Tibial artery (tissue), 4 donors: ENCODE measurements at places on chromosomes 13 and 19.

GRCh38 chr13:109840201-109840892 is 54.0 kb upstream of the IRS2 start:
- no peak for DNase-seq

DNA sequence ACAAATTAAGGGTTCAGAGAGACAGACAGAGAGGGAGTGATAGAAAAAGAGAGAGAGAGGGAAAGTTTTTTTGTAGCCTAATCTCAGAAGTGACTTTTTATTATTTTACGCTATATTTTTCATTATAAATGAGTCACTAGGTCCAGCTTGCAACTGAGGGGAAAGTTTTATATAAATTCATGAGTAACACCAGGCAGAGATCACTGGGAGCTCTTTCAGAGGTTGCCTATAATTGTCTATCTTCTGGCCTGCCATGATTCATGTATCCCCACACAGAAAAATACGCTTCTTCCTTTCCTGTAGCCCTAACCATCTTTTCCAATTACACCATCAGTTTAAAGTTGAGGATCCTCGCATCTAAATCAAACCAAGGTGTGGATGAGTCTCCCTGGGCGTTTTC is 467.9 kb downstream of the SLITRK1 start:
- DNase-seq, result no peak

DNA sequence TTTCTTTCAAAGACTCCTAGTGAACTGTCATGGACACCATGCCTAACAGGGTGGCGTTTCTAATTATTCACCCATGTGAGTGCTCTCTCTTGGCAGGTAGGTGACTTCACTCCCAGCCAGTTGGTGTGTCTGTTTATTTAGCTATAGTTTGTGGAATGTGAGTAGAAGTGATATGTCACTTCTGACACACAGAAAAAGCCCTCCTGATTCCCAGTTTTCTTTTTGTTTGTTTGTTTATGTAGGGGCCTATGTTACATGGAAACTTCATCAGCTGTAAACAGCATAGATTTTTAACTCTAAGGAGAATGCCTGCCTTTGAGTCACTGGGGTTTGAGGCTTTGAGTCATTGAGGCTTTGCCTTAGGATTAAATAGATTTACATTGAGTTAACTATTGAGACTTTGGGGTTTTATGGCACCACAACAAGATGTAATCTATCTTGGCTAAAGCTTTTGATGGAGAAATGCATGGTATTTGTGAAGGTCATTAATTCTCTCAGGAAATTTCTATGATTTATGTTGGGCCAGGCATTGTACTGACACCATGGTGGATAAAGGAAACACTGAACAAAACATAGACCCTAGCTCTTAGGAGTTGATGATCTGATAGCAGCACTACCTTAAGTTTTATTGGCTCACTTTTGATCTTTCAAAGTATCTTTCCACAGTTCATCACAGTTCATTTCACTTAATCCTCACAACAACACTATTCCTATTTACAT is 45.3 kb downstream of the UFM1 start:
- DNase-seq, result no peak

DNA sequence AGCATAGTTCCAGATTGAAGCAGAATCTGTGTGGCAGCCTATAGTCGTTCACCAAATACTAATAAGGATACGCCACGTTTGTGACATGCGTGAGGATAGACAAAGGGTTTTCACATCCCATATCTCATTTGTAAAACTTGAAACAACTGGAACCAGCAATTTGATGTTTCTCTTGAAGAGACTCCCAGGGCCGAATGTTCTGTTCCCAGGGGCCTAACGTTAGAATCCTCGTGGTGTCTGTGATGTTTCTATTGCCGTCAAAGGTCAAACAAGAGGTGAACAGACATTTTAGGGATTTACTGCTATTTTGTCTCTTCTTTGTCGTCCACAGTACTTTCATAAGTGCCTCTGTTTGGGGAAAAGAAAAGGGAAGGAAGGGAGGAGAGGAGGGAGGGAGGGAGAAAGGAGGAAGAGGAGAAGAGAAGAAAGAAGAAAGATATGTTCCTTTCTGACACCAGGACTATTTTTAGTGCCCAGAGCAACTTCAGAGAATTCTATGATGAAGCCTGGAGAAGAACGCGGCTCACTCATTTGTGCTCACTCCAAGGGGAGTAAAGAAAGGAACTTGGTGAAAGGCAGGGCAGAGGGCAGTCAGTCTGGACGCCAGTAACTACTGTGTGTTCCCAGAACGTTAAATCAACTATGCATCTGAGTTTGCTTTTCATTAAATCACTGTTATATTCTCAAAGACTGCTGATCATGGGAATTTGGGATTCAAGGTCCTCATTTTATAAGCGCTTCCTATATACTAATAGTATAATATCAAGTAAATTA is 154.5 kb downstream of the DCT start:
- DNase-seq, result no peak

GRCh38 chr19:7063339-7063738 is 4.9 kb upstream of the MBD3L3 start:
- DNase-seq, result no peak

GRCh38 chr13:67462098-67462497 is 232.0 kb upstream of the PCDH9 start:
- no peak for DNase-seq

DNA sequence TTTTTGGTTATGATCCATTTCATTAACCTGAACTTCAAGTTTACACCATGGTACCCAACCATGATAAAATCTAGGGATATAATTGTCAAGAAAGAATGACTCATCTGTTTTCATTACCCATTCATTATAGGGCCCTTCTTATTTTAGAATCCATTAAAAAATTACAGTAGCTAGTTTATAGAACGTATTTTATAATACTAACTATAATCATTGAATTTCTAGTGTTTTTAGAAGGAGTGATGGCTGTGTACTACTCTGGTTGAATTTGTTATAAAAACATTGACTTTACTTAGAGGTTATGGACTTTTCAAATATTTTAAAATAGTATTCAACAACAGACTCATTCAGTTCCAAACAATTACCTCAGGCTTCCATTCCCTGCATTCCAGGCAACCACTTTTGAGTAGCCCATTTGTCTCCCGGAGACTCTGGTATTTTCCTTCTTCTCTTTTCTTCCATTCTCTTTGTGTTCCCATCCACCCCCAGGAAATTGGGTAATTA is 71.9 kb upstream of the KLF12 start:
- no peak for DNase-seq
